ENCODE measurements at places on chromosomes 12 and 14.

GRCh38 chr14:77407158-77407557 is 16.2 kb downstream of the NOXRED1 start:
- no peak for DNase-seq

GRCh38 chr12:44582521-44582920 is 293.6 kb downstream of the NELL2 start:
- DNase-seq, result no peak

- no peak for DNase-seq
These were observed 4.6 kb downstream of the FOXN4 start for GRCh38 chr12:109304485-109304884.

- no peak for DNase-seq
These were observed 5.1 kb downstream of the SRGAP1 start for GRCh38 chr12:63849641-63850040.

DNA sequence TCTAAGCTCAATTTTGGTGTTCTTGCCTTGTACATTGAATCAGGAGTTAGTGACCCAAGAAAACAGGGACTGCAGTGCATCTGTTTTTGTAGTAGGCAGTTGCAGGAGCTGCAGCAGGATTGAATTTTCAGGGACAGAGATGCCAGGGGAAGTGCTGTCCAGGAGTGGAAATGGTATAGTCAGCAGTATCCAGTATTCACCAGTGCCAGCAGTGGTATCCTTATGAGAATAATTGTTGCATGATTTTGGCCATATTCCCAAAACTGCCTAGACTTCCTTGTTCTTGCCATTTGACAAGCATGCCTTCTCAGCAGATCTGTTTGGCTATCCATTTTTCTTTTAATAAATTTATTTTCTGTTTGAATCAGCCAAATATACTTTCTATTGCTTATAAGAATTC is 18.6 kb upstream of the ABCD2 start:
- DNase-seq, result no peak

DNA sequence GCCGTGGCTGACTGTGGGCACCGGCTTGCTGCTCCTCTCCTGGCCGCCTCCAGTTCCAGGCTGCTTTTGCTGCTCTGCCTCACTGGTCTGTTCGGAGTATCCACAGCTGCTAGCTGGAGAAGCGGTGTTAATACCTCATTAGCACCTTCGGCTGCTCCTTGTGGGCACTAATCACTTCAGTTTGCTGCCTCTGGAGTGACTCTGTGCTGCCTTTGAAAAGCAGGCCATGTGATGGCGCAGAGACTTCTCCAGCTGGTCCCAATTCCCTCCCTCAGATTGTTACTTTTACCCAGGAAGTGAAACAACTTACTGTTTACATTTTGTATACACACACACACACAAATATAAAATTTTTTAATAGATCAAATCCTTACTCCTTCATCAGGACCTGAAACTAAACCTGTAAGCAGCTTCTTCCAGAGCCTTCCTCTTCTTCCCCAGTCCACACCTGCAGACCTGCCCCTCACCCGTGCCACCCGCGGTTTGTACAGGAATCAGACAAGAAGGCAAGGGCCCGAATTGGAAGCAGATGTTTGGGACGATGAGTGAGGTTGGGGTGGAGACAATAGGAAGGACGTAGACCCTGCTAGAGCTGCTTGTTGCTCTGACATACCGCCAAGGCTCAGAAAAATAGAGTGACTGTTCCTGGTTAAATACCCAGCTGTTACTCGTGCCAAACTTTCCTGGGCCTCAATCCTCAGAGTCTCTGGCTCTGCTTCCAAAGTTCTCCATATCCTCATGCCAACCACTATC is 41.5 kb upstream of the LTBP2 start:
- peak; percentile 32 for DNase-seq

DNA sequence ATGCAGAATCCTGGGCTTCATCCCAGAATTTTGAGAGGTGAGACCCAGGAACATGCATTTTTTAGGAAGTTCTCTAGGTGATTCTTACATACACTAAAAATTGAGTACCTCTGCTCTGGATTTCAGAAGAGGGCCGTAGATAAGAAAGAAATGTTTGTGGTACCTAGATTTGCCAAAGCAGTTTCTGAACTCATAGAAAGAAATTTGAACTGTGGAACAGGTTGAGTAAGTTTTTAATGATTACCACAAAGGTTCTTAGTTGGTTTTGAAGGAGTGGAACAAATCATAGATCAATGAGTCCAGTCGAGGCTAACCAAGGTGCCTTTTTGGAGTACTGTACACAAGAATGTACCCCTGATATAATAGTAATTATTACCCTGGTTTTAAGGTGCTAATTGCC is 24.9 kb downstream of the TTLL5 start:
- no peak for DNase-seq

- DNase-seq, result no peak
These were observed 117.9 kb upstream of the SFSWAP start for GRCh38 chr12:131592972-131593371.

DNA sequence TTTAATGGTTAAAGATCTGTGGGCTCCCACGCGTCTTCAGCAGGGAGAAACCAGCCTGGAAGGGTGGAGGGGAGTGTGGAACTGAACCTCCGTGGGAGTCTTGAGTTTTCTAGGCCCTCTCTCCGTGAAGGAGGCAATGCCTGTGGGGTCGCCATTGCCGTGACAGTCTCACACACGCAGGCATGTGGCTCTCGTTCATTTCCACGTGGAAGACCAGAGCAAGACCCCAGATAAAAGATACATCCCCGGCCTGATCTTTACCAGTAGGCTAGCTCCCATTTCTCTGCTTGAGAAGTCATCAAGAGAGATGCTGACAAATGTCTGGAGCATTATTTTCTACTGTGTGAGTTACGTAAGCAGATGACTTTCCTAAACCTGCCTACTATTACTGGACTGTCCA is 491.7 kb upstream of the LMO3 start:
- no peak for DNase-seq

DNA sequence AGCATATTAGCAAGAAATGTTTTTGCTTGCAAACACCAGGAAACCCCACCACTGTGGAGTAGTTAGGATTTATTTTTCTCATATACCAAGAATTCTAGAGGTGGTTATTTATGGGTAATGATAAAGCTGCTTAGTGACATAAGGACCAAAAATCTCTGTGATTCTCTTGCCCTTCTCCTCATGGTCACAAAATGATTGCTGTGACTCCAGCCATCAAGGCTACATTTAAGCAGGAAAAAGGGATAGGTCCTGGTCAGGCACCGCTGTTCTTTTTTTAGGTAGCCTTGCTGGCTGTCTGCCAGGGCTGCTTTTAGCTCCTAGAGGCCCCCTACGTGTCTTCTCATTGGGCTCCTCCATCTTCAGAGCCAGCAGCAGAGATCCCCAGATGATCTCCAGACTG is 104.2 kb downstream of the AACS start:
- no peak for DNase-seq

DNA sequence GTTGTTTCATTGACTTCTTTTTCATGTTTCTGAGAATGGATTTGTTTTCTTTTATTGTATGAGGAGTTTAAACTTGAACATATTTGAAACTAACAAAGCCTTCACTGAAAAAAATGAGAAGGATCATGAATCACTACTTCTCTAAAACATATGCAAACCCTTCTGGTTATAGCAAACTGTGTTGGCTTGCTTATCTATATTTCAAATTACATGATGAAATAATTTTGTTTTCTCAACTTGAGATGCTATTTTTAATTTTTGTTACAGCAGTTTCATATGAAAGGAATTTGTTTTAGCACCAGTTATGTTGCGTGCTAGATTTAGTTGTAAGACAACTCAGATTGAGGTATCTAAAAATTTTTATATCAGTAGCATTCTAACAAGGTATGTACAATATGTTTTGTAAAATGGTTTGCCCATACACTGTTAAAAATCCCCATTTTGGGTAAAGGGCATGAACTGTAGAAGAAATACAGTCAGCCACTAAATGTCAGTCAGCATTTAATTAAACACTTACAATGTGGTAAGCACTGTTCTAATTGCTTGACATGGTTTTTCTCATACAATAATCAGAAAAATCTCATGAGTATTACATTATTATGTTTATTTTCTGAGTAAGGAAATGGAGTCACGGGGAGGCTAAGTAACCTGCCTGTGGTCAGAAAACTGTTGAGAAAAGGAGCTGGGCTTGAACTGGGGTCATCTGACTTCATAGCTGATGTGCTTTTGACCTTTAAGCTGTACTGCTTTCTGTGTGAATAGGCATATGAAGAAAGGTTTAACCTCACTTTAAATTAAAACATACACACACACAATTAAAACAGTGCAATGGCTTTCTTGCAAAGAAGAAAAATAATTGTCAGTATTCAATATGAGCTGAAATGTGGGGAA is 105.7 kb downstream of the PLEKHA5 start:
- no peak for DNase-seq

- DNase-seq, result no peak
These were observed 1.8 kb downstream of the PMCH start for GRCh38 chr12:102195826-102196225.

Measured in amygdala (tissue), 56 donors.